Activated CD8-positive, alpha-beta T cell treated with anti-CD3 and anti-CD28 coated beads, Interleukin-2, amount 10 ng/mL, durations not matched to agents 7 days and 5 days (primary cell): ENCODE measurements at places on chromosomes 12 and 14. TPM values are rescaled to one million over a fixed set of nuclear protein-coding genes. Genes with fewer than 3 reads are reported as not detected.

Gene LRCOL1
- not detected for total RNA-seq

Gene SLC6A15
- not detected for total RNA-seq

Gene SALL2
- 2.0 TPM for total RNA-seq

Gene TPH2
- total RNA-seq, result not detected

Gene DAAM1
- total RNA-seq, result 20.4 TPM

Gene JPH4
- total RNA-seq, result not detected

Gene COX8C
- total RNA-seq, result not detected

Gene LAG3
- 43.0 TPM for total RNA-seq
